Sigmoid colon (tissue), 7 donors: ENCODE measurements at places on chromosomes 13 and 19. TPM values are rescaled to one million over a fixed set of nuclear protein-coding genes. Genes with fewer than 3 reads are reported as not detected.
A peak's percentile ranks its signal among the peaks of the same experiment; 100 is the strongest.

Gene SNAPC2
- 20.3 TPM for total RNA-seq

GRCh38 chr19:8305798-8306197 is 2.4 kb downstream of the CD320 start:
- DNase-seq = peak; percentile 39

- DNase-seq = no peak
Measured at GRCh38 chr19:38700902-38701454, 43.3 kb downstream of the CAPN12 start.

Gene CD209
- 5.4 TPM for total RNA-seq

DNA sequence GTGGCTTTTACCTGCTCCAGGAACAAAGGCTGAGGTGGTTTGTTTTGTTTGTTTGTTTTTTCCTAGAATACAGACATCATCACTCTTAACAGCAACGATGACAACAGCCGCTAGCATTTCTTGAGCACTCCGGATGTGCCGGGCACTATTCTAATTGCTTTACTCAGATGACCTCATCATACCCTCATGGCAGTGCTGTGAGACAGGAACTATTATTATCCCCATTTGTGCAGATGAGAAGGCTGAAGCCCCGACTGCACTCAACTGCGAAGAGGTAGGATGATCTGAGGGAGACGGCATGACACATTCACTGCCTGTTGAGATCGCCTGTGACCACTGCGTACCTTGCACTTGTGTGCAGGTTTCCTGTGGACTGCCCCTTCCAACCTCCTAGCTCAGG is 66.5 kb downstream of the CCDC70 start:
- no peak for DNase-seq

- no peak for DNase-seq
Measured at GRCh38 chr13:28173793-28174192, 35.4 kb downstream of the PAN3 start.

- no peak for DNase-seq
Measured at GRCh38 chr19:40923934-40924391, 41.9 kb upstream of the CYP2A7 start.

DNA sequence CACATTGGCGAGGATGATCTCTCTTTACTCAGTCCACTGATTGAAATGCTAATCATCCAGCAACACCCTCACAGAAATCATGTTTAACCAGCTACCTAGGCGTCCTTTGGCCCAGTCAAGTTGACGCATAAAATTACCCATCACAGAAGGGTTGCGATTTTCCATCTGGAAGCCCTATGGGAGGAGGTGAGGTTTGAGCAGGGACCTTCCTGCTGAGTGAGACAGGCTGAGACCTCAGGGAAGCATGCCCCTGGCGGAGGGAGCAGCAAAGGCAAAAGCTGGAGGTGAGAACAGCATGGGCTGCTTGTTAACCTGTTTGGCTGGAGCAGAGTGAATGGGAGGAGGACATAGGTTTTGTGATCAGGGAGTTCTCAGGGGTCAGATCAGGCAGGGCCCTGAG is 7.3 kb downstream of the TTC9B start:
- no peak for DNase-seq

DNA sequence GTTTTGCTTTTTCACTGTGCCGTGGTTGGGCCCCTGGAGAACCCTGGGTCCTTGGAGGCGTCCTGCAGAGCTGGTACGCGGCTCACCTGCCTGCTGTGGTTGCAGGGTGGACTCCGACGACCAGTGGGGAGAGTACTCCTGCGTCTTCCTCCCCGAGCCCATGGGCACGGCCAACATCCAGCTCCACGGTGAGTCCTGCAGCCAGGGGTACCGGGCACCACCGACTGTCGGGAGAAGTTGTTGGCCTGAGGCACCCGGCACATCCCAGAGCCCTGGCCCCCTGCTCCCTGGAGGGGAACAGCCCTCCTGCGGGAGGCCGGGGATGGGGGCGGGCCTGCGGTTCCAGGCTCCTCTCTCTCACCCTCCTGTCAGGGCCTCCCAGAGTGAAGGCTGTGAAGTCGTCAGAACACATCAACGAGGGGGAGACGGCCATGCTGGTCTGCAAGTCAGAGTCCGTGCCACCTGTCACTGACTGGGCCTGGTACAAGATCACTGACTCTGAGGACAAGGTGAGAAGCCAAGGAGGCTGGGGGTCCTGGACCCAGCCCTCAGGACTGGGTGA is 8.0 kb downstream of the BSG start:
- DNase-seq = no peak

Gene NLRP4
- total RNA-seq = not detected

DNA sequence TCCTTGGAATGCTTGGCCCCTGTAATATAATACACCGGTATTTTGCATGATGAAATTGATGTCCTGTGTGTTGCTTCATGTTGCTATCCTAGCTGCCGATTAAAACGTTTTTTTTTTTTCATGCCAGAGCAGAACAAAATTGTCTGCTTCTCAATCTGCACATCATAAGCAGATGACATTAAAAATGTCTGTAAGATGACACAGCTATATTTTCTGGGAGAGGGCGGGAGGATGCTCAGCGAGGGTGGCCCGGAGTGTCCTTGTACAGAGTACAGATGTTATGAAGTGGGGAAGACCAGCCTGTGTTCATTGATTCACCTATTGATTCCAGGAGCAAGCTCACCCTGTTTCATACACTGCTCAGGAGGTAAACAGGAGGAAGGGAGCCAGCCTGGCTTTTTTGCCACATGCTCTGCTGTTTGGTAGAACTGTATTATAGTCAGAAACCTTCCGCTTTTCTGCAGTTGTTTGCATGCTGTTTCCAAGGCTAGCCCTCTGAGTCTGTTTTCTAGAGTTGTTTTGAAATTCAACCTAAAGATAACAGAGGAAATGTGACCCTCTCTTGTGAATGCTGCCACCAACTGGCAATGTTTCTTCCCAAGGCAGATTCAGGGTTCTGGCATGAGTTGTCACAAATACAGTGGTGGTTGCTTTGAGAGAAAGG is 4.7 kb upstream of the IRS2 start:
- no peak for DNase-seq

Gene DIAPH3
- 0.16 TPM for total RNA-seq

- DNase-seq = no peak
Measured at GRCh38 chr13:51579676-51580075, 4.6 kb upstream of the WDFY2 start.

Gene CGB2
- not detected for total RNA-seq

GRCh38 chr13:90740099-90740498 is 607.4 kb upstream of the MIR17HG start:
- DNase-seq = no peak

Gene TTC9B
- total RNA-seq = 5.0 TPM

Gene MIA
- 18.5 TPM for total RNA-seq

- DNase-seq = no peak
Measured at GRCh38 chr19:38060331-38060730, 153.3 kb downstream of the SIPA1L3 start.

Gene ZNF324B
- total RNA-seq = 6.5 TPM

- DNase-seq = no peak
Measured at GRCh38 chr19:6374711-6375410, 872 bp downstream of the PSPN start.
